ENCODE measurements at places on chromosomes 16 and 17.

DNA sequence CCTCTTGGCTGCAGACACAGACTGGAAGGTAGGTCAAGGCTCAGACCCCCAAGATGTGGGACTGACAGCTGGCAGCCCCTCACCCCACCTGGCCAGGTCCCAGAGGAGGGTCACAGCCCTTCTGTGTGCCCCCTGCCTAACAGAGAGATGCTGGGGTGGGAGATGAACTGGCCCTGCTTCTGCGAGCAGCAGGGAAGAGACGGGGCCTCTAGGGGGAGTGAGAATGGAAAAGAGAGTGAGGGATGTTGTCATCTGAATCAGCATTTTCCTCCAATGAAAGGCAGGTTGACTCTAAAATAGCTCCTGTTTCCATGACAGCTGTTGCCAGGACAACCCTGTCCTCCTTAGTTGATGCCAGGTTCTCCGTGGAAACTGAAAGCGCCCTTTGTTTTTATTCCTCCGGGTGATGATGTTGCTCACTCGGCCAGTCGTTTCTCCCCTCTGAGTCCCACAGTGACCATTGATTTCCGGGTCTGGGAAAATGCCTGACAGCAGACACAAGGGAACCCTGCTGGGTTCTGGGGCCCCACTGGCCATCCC is 4.9 kb upstream of the NDRG4 start:
- DNase-seq = peak; percentile 47

- peak; percentile 67 for DNase-seq
These were observed 17.1 kb upstream of the C17orf113 start for GRCh38 chr17:42067371-42068091.

- no peak for DNase-seq
These were observed 22.7 kb upstream of the DBNDD1 start for GRCh38 chr16:90041896-90042473.

GRCh38 chr17:30823421-30823820 is 1.1 kb downstream of the CRLF3 start:
- DNase-seq = no peak

GRCh38 chr16:9484426-9484825 is 393.0 kb downstream of the HAPSTR1 start:
- no peak for DNase-seq

DNA sequence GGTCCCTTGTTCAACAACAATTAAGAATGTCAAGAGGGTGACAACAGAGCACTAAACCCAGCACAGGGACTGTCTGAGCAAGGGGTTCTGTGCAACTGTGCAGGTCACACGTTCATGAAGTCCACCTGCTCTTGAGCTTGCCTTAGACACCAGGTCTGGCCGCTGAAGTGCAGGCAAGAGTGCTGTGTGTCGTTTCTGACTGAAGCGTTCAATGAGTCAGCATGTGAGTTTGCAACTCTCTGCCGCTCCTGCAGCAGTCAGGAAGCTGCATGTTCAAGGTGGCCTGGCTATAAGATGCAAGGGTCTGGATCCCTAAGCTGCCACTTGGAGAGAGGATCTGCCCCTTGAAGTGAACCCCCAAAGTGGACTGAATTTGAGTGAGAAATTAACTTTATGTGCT is 332.7 kb upstream of the HSBP1 start:
- DNase-seq = no peak

GRCh38 chr16:72995151-72995881 is 52.6 kb downstream of the ZFHX3 start:
- DNase-seq = no peak

- DNase-seq = peak; percentile 56
These were observed 1.4 kb upstream of the PLEKHH3 start for GRCh38 chr17:42677921-42678781.

DNA sequence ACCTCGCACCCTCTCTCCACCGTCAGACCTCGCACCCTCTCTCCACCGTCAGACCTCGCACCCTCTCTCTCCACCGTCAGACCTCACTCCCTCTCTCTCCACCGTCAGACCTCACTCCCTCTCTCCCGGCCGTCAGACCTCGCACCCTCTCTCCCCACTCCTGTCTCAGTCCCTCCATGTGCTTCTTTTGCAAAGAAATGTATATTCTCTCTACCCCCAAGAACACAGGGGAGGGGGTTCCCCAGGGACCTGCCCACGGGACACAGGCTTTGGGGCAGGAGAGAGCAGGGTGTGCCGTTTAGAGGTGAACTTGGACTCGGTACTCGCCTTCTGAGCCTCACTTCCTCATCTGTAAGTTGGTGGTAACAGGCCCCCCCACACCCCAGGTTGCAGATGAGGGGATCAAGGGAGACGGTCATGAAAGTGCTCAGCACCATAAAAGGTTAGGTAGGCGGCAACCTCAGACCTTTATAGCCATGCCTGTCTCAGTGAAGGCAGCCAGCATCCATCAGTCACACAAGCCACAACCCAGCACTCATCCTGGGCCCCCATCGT is 63.7 kb downstream of the RPH3AL start:
- no peak for DNase-seq

GRCh38 chr17:9115214-9116191 is 94.2 kb downstream of the NTN1 start:
- no peak for DNase-seq

DNA sequence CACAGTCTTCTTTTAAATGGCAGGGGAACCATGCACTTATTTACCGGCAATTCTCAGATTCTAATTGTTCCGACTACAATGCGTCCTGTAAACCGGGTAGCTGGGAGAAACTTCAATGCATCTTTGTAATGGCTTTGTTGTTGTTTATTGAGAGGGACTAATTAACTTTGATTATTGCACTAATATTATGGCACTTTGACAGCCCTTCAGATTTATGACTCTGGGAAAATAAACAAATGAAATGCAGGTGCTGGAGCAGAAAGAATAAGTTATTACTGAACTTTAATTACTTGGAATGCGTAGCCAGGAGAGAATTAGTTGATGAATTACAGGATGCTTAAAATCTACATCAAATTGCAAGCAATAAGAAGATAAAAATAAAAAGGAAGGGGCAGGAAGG is 77.0 kb downstream of the WWOX start:
- no peak for DNase-seq

DNA sequence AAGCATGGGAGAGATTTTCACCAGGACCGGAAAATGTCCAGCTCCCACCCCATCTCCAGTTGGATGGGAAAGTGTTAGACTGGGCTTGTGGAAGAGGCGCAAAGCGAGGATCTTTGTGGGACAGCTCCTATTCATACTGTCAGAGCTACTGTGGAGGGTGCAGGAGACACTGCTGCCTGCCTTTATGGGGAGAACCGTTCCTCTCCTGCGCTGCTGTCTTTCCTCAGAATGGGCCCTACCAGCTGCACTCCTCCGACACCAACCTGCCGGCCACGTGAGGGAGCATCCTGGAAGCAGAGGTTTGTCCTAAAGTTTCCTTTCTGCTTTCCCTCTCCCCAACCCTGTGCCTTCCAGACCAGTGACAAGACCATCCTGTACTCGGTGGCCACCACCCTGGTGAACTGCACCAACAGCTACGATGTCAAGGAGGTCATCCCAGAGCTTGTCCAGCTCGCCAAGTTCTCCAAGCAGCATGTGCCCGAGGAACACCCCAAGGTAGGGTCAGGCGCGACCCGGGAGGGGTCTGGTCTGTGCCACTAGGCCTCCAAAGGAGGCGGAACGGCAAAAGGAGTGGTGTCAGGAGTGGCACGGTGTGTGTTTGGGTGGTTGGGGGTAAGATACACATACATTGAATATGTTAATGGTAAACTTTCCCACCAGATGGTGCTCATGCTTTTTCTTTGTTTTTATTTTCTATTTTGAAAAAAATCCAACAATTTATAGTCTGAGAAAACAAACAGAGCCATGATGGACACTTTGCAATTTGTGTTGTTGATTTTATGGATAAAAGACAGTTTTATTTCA is 23.0 kb downstream of the SLC35G3 start:
- DNase-seq = peak; percentile 22

- DNase-seq = no peak
These were observed 30.5 kb downstream of the CACNG4 start for GRCh38 chr17:66994930-66995535.

DNA sequence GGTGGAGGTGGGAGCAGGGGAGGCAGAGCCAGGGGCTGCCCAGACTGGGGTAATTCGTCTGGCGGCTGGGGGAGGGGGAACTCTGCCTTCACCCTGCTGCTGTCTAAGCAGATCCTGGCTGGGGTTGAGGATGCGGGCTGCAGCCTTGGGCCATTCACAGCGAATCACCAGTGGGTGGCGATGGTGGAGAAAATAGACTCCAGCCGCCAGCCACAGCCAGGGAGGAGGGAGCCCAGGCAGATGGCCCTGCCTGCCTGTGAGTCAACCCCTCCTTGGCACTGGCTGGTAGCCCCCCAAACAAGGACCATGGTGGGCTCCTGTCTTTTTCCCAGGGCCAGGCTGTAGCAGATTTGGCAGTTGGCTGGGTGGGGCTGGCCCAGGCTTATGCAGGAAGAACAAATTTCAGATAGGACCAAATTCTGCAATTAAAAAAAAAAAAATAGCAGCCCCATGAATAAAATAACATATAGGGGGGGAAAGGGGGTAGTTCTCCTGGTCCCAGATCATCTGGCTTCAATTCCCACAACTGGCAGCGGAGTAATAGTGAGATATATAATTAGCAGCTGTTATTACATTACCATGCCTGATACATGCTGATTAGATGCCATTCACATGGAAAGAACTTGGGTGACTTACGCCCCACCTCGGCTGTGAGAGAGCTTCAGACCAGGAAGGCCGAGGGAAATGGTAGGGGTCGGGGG is 41.5 kb upstream of the CDH5 start:
- DNase-seq = no peak

DNA sequence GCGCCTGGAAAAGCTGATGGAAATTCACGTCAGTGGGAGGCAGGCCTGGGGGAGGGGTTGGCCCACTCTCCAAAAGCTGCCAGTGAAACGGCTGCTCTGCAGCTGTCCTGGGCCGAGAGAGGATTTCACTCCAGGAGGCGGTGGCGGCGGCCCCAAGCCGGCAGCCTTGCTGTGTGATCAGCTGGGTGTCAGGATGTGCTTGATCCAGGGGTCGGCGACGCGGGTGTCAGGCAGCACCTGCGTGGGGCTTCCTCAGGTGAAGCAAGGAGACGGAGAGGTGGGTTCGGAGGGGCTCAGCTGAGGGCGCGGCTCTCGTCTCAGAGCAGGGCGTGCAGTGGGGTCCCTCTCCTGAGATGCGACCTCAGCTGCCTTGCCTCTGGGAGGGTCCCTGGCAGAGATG is 7.0 kb downstream of the CBFA2T3 start:
- no peak for DNase-seq

GRCh38 chr17:79655672-79656290 is 44.9 kb upstream of the RBFOX3 start:
- no peak for DNase-seq

DNA sequence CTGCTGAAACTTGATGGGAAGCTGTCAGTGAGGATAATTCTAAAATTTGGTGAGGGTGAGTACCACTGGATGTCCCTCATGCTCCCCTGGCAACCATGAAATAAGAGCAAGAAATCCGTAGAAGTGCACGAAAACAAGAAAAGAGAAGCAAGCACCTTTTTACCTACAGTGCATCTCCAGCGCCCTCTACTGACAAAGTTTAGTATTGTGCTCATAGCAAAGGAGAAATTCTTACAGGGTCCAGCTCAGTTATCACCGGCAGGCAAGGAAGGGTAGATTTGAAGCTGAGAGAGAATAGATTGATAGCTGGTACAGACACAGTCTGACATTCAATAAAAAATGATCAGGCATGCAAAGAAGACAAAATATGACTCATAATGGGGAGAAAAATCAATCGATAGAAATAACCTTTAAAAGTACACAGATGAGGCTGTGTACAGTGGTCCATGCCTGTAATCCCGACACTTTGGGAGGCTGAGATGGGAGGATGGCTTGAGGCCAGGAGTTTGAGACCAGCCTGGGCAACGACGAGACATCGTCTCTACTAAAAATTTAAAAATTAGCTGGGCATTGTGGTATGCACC is 28.3 kb upstream of the TEX2 start:
- no peak for DNase-seq

DNA sequence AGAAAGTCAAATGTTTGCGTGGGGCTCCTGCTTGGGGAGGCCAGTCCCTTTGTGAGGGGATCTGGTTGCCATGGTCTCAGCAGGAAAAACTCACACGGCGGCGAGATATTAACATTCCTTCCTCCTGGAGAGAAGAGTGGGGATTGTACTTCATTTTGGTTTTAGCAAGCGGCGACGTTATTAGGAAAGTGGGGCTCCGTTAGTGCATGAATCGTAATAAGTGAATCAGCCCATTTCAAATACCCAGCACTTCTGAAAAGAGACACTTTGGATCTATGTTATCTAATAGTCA is 41.6 kb upstream of the METRNL start:
- DNase-seq = no peak

DNA sequence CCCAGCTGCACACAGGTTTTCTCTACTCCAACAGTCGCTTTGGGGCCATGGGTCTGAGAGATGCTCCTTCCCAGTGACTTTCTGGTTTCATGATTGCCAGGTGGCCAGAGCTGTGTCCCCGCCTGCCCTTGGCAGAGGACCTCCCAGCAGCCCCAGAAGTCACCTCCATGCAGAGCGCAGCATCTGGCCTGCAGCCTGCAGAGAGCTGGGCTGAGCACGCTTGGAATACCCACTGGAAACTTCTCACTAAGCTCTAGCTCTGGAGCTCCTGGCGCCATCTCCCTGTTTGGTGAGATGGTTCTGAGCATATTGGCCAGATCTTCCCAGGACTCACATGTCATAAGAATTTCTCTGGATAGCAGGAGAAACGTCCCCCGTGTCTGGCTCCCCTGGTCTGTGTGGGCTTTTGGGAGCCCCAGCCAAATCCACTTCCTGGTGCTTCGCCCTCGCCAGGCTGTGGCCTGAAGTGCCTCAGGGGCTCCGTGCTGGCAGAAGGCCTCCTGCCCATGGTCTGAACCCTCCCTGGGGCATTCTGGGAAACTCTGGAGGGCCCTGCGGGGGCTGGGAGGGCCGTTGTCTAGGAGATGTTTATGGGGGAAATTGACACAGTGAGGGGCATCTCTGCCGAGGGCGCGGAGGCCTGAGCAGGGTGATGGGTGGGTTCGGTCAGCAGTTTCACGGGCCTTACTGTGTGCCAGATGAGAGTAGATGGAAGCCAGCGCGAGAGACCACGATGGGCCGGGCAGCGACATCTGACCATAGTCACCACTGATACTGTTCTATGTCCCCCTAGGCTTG is 73.2 kb upstream of the CIBAR2 start:
- no peak for DNase-seq

DNA sequence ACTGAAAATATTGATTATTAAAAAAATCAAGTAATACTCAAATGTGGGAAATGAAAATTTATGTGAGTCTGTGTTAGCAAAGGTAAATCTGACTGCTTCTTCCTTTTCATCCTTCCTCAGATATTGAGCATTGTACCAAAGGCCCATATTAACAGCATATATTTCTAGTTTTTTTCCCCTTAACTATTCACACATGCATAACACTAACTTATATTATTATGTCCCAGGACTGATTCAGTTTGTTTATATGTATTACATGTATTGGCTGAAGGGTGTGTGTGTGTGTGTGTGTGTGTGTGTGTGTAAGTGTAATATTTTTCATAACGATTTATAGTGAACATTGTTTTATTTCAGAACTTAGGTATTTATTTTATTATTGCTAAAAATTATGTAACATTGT is 74.2 kb downstream of the BCAS3 start:
- no peak for DNase-seq

All from effector CD4-positive, alpha-beta T cell (primary cell).